Cortex of kidney (tissue), 1 donor: ENCODE measurements at places on chromosomes 4 and X.

DNA sequence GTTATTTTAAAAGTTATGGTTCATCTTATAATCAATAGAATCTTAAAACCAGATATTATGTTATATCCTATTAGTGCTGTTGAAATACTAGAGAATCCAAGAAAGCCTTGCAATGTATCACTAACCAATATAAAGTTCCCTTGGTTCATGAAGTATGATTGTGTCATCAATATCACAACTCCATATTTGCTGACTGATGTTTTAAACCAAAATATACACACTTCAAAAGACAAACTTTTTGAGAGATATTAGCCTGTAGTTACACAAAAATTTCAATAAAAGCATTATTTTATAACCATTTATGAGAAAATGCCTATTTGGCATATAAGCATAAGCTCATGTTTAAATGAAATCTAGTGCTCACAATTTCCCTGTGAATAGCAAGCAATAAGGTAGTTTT, 198.6 kb downstream of the CENPC start:
- DNase-seq, result no peak

GRCh38 chr4:137905930-137906329, 336.2 kb downstream of the SLC7A11 start:
- DNase-seq, result no peak

- DNase-seq, result no peak
Measured at GRCh38 chr4:8050555-8051206, 107.9 kb downstream of the ABLIM2 start.

DNA sequence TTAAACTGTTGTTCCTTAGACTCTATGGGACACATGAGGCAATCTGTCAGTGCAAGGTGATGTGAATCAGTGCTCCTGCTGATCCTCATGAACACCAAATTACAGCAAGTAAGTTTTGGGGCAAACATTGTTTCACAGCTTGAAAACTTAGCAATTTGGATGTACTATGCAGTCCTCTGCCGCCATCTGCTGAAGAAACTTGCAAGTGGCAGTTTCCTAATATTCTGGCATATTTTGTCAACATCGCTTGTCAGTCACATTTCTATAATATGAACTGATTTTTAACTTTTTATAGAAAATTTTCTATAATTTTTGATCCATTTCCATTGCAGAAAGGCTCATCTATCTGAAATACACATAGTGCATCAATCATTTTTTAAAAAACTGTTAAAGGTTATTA, 56.3 kb downstream of the ZAR1 start:
- DNase-seq, result no peak

DNA sequence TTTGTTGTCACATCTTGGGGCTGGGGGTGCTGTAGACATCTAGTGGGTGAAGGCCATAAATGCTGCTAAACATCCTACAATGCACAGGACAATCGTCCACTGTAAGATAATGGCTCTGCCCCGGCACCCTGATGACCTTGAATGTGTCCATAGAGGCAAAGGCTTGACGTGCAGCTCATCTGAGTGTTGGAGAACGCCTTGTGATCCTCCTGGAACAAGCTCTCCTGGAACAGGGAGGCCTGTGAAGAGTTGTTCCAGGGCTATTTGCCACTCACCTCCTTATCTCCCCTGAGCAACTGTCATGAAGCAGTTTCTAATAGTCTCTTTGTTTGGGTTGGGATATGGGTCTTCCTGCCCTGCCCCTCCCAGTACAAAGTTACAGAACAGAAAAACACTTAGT, 15.2 kb upstream of the PCYT1B start:
- DNase-seq, result no peak

- DNase-seq, result no peak
Measured at GRCh38 chrX:77118686-77119085, 328.5 kb upstream of the FGF16 start.

DNA sequence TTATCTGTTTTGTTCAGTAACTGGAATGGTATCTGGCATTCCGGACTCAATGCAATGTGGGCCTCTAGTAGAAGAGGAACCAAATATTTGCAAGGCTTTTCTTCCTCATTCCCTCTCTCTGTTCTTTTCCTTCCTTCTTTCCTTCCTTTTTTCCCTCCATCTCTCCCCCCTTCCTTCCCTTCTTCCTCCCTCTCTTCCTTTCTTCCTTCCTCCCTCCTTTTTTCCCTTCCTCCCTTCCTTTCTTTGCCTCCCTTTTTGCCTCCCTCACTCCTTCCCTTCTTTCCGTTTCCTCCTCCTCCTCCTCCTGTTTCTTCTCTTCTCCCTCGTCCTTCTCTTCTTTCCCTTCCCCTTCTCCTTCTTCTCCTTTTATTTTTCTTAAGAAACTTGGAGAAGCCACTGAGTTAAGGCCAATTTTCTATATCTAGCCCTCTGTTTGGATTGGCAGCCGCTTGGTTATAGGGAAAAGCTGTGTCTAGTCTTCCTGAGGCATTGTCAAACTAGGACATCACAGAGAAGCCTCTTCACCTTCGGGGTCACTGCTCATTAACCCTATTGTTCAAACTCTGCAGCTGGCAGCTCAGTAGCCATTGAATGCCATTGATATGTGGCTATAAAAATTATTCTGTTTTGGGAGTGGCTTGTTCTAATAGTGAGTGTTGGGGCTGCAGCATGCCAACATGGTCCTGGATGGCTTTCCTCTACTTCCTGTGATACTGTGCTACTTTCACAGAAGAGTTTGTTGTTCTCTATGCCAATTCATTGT, 95.9 kb downstream of the CFAP299 start:
- DNase-seq, result no peak

DNA sequence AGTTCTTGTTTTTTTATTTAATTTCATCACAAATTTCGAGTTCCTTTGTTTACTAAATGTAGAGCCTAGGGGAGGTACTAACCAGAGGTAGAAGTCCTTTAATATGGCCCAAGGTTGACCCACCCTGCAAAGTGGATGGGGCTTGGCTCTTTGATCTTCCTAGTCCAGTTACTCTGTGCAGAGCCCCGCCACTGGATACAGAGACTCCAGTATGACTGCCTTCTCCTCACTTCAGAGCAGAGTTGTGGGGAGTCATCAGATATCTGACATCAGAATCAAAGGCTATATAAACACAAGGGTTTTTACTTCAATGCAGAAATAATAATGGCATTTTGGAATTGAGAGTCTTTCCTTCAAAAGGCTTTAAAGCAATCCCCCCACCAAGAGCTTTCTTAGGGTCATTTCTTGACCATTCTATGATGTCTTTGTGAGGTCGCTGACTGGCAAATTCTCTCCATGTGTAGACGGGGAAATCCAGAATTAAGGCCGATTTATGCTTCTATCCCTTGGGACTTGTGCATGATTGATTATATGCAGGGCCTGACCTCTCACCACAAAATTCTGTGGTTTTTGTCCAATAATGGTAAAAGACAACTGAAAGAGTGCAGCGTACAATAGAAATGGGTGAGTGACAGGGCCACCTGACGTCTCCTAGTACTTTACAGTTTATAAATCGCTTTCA, 88.3 kb upstream of the CITED1 start:
- DNase-seq, result no peak

DNA sequence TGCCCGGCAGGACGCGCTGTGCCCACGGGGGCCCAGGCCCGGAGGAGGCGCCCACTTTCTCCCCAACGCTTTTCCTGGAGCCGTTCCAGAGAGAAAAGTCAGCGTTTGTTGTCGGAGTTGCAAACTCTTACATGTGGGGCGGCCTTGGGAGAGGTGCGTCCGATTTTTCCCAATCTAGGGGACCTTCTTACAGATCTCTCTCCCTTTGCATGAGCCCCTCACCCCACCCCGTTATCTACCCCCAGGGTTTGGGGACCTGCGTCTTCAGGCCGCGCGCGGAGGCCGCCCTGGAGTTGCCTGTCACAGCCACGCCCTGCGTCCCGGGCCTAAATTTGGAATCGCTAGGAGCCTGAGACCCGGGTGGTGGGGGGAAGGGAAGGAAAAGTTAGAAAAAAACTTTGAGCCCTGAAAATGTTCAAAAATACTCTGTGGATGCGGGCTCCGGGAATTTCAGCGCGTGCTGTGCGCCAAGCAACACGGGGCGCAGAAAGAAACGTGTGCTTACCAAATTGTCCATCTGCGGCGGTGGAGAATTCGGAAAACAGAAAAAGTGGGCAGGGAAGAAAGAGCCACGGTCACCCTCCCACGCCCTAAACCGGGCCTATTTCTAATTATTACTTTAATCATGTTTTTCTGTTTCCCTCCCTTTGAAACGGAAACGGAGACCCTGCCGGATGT, 587 bp downstream of the CD99 start:
- DNase-seq, result no peak

DNA sequence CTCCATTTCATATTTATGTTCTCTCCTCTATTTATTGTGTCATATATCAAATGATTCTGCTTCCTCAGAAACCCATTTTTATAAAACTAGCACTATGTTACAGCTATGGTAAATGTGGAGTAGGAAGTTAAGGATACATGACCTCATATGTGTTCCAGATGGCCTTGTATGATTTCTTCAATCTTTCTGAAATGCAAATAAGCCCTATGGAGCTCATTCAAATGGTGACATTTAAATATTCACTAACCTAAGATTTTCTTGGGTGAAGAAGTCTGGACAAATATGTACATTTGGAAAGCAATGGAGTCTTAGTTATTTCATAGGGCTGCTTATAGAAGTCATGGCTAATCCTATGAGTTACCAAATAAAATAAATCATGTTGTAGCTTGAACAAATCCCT, 782.5 kb downstream of the STPG2 start:
- DNase-seq, result no peak

DNA sequence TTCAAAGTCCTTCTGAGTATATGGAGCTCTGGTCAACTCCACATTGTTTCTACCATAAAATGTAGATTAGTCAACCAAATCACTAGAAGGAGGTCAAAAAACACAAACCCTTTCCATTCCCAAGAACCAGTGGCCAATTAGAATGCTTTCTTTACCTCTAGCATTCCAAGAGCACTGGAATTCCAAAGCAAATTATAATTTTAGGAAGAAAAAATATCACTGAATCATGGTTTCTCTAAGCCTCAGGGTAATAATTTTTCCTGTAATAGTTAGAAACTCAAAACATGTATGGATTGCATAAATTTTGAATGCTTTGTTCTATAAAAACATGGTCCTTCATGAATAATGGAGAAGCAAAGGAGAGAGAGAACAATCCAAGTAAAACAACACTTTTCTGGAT, 39.5 kb downstream of the LEF1 start:
- DNase-seq, result no peak

- DNase-seq, result no peak
Measured at GRCh38 chr4:145034727-145035211, 63.2 kb downstream of the ANAPC10 start.

DNA sequence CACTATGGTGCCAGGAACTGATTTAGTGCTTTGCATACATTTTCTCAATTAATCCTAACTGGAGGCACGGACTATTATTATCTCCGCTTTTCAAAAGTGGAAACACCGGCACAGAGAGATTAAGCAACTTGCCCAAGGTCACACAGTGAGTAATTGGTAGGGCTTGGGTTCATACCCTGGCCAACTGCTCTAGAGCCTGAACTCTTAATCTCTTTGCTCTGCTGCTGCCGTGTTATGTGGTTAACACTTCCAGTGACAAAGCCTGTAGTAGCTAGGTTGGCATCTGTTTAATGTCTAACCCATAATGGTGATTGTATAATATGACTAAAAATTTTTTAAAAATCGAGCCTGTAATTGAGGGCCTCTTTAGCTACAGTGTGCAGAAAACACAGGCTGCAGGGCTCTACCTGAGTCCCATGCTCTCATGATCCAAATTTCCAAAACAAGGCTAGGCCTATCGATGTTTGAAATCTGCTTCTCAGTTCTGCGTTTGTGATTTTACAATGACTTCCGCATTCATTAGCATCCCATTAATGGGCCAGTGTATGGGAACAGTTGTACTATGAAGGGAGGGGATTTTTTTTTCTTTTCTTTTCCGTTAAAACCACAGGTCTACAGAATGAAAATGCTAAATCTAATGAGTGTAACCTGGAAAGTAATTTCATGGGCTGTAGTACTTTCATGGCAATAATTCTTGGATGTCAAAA, 219.3 kb upstream of the JADE1 start:
- no peak for DNase-seq

DNA sequence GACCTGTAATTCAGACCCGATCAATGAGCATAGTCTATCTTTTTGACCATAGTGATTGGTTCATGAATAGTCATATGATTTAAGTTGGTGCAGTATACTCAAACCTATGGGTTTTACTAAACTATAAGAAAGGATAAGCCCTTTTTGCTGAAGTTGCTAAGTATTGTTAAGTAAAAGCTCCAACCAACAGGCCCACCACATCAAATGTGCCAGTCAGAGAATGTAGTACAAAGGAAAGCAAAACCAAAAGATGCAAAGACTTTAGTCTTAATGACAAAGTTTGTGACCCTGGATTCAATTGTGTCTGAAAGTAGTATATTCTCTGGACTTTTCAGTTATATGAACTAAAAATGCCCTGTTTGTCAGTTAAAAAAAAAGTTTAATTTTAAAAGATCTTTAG, 208.1 kb upstream of the TET2 start:
- no peak for DNase-seq

GRCh38 chr4:87410679-87411078, 11.7 kb upstream of the NUDT9 start:
- DNase-seq, result no peak

DNA sequence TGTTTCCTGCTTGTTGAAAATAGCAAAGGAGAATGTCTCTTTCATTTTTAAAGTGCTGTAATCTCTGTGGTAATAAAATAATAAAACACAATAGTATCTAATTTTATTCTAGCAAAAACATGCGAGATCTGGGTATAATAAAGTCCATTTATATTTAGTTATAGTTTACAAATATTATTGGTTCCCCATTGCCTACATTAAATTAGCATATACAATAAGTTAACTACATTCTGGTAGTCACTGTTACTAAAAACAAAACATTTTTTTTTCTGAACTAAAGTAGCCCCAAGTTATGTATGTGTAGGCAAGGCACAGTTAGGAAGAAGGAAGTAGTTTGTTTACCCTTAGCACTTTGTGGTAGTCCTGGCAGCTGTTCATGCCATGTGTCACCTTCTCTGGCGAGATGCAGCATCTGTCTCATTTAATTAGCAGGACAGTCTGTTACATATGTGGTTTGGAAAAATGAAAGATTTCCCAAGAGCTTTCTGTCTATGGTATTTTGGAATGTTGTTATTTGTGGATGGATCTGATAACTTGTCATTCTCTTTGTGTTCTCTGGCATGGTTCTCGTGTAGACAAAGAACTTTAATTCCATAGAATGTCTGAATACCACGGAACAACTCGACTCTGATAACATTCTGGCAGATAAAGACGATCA, 231.3 kb upstream of the PITX2 start:
- no peak for DNase-seq

DNA sequence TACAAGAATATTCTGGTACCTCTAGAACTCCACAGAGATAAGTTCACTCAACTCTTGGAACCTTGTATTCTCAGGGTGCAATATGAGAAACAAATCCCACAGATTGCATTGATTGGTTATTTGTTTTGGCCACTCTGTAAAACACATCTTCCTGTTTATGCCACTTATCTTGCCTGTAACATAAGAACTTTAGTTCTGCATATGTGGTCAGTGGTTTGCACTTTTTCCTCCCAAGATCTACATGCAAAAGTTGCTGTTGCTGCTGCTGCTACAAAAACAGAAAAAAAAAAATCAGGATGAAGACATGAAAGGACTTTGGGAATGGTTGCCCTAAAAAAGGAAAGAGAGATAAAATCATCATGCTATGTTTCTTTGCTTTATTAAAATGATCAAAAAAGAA, 9.6 kb downstream of the ODAPH start:
- DNase-seq, result no peak
